ENCODE measurements at places on chromosomes 4 and X. TPM values are rescaled to one million over a fixed set of nuclear protein-coding genes. Genes with fewer than 3 reads are reported as not detected.

Gene NHSL2
- total RNA-seq: 2.8 TPM

Gene AMOT
- total RNA-seq: 8.1 TPM

Gene GPRASP1
- 0.38 TPM for total RNA-seq

Gene CLIC2
- not detected for total RNA-seq

Gene MAGEA10
- total RNA-seq: not detected

Gene POLN
- 0.16 TPM for total RNA-seq

Gene AWAT2
- not detected for total RNA-seq

Gene HAND2
- total RNA-seq: not detected
